ENCODE measurements at places on chromosomes 12 and 14. TPM values are rescaled to one million over a fixed set of nuclear protein-coding genes. Genes with fewer than 3 reads are reported as not detected.

Gene MMP17
- total RNA-seq, result 8.5 TPM

- DNase-seq, result peak; percentile 81
These were observed 129.3 kb upstream of the RAP1B start for GRCh38 chr12:68481181-68481941.

DNA sequence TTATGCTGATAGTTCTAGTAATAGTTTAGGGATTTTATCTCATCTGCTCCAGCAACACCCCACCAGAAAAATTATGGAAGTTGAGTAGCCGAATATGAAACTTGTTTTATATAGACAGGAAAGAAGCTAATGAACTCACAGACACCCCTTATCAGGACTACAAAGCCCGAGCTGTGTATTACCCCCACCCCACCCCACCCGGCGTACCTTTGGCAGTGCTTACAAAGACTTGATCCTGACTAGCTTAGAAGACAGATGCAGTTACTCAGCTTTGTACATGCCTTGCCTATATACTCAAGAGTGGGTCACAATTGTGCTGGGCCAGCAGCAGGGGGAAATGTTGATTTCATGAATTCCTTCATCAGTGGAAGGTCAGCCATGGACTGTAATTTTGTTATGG lies 22.4 kb downstream of the PROX2 start:
- DNase-seq, result no peak

DNA sequence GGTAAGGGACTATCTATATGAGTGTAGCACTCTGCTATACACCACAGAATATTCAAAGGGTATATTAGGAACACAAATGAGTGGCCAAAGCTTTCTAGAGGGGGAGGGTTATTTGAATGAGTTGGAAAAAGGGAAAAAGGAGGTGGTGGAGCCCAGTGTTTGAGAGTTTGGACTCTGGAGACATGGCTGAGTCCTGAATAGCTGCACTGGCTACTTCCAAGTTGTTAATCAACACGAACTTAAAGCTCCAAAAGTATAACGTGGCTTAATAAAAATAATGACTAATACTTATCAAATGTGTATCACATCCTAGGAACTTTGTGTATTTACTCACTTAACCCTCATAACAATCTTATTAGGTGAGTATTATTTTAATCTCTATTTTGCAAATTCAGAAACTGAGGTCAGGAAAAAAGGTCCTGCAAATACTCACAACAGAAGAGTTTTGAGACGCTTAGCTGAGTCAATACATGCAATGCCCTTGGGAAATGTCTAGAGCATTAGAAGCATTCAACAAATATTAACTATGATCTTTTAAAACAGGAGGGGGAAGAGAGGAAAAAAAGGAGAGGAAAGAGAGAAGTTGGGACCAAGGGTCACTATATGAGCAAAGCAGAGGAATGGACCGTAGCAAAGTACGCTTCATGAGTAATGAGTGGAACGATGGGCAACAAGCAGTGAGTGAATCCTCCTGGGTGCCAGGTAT lies 189.5 kb upstream of the HMGA2 start:
- DNase-seq, result no peak

Gene RD3L
- not detected for total RNA-seq

Gene DDHD1
- total RNA-seq, result 23.8 TPM

GRCh38 chr14:57533214-57533613 lies 39.6 kb upstream of the CCDC198 start:
- no peak for DNase-seq

Gene LMO3
- total RNA-seq, result 8.9 TPM

- DNase-seq, result peak; percentile 8
These were observed 851 bp downstream of the YLPM1 start for GRCh38 chr14:74763803-74764531.

- no peak for DNase-seq
These were observed 125.5 kb downstream of the ZFP36L1 start for GRCh38 chr14:68667313-68667791.

- no peak for DNase-seq
These were observed 232.3 kb upstream of the KITLG start for GRCh38 chr12:88812610-88813009.

DNA sequence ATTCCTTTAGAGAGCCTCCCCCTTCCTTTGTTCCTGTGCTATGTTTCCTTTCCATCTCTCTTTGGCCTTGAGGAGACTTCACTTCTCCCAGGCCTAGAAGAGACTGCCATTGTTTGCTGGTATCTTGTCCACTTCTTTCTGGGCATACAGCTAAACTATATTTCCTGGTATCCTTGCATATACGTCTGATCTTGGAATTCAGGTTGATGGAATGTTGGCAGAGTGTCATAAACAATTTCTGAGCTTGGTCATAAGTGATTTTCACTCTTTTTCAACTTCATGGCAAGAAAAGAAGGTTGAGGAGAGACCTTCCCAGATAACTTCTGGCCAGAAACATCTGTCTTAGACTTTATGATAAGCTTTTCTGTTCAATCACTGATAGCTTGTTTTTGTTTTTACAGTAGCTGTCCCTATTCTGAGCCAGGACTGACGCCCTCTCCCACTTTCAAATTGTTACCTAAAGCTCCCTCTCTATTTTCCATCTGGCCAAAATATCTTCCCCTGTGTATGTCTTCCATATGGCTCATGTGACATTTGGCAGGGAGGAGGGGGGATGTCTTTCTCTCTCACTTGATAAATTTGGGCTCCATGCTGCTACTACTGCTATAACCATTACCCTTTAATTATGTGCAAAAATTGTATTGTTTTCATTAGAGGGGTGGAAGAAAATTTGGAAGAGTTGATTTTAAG lies 457.0 kb downstream of the ADAMTS20 start:
- no peak for DNase-seq

GRCh38 chr14:50528000-50528399 lies 4.4 kb downstream of the MAP4K5 start:
- DNase-seq, result no peak

Gene TMEM119
- total RNA-seq, result 61.1 TPM

Gene CELA1
- total RNA-seq, result not detected

Gene TAS2R9
- not detected for total RNA-seq

Gene WSB2
- total RNA-seq, result 55.6 TPM

DNA sequence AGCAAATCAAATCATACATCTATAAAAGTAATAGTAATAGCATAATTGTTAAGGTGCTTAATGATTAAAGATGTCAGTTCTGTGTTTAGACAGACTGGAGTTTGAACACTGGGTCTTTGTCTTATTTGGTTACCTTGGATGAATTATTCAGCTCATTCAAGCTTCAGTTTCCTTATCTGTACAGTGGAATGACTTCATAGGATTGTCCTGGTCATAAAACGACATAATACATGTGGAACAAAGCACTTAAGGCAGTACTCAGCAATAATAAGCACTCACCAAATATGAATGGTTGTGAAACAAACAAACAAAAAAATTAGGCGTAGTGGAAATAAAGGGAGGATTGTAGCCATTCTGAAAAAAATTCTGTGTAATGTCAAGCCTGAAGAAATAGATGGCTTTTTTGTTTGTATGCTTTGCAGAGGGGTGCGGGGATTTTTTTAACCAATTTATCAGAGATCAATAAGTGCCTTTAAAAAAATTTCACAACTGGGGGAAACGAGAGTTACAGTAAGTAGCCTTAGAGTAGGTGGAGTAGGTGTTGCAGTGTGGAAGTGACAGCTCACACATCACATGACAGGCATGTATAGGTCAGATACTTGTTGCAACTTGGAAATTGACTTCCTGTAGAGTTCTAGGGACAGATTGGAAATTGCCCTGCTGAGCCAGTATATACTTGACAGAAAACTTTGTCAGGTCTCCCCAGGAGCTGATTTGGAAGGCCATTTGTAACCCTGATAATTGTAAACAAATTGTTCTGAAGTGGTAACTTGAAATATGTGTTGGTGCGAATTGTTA lies 157.7 kb downstream of the SLC15A5 start:
- no peak for DNase-seq

Gene AP1G2
- total RNA-seq, result 32.8 TPM

DNA sequence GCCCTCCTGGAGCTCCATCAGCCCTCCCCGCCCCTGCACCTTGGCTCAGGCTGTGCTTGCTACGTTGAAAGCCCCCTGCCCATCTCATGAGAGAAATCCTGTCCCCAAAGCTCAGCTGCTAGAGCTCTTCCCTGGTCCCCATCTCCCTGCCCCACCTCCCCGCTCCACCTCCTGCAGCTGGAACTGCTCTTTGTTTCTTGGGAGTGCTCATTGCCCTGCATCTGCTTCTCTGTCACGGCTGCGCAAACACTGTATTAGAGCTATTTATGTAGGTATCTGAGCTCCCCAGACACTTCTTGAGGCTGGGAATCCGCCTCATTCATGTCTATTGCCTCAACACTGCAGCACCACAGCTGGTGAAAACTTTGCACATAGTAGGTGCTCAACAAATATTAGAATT lies 32.8 kb upstream of the PRIMA1 start:
- DNase-seq, result no peak

DNA sequence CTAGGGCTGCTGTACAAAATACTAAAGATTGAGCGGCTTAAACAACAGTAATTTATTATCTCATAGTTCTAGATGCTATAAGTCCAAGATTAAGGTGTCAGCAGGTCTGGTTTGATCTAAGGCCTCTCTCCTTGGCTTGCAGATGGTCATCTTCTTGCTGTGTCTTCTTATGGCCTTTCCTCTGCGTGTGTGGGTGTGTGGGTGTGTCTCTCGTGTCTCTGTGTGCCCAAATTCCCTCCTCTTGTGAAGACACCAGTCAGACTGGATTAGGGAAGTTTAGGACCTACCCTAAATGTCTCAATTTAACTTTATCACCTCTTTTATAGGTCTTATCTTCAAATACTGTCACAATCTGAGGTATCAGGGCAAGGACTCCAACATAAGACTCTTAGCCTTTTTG lies 28.3 kb downstream of the DDHD1 start:
- DNase-seq, result no peak

GRCh38 chr12:8680533-8680932 lies 17.3 kb upstream of the RIMKLB start:
- DNase-seq, result no peak

DNA sequence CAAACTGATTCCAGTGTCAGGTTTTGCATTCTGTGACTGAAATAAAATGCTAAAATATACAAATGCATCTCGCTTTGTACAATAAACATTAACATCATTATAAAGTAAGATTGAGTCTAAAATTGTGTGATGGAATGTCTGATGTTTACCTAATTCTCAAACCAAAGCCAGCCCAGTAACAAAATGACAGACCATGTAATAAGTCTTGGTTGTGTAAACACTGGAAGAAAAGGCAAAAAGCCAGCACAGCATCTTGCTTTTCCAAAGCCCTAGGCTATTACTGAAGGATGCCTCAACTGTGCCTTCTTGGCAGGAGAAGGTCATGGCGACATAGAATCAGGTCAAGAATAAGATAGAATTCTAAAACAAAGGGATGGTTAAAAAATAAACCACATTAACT lies 169.6 kb downstream of the EGLN3 start:
- DNase-seq, result no peak
